ENCODE measurements at places on chromosomes 7 and 10.

DNA sequence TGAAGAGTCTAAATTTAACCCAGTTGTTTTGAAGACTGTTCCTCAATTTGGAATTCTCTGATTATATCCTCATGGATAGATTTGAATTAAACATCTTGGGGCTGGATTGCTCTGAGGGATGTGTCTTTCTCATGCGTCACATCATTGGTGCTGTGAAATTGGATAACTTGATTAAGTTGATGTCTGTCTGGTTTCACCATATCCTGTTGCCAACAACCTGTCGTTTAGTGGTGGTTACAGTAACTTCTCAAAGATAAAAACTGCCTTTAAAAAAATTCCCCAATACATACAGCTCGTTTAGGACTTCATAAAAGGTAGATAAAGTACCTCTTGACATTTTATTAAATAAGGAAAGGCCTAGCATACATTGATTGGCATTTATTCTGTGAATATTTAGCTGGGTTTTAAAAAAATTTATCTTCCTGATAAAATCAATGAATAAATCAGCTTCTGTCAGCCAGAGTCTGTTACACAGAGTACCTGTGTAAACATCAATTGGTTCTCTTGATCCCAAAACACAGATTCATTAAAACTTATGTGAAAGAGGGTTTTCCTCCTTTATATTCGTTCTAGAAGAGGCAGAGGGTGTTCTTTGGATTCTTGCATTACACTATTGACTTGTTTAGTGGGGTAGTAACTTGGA, 10.5 kb downstream of the CRCP start:
- no peak for DNase-seq

DNA sequence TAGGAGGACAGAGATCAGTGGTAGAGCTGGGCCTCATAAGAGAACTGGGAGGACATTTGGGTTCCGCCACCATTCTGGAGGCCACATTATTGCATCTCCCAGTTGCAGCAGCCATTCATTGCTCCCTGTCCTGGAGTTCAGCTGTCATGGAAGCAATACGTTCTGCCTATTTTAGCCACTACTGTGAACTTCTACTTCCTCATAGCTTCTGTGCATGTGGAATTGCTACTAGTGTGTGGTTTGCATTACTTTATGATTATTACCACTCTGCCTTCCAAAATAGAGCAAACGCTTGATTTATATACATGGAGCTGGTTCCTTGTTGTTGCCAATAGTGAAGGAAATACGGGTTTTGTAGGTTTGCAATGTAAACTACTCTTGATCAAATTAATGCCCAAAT, 47.2 kb upstream of the PLPP4 start:
- no peak for DNase-seq

- DNase-seq: no peak
These were observed 197.1 kb downstream of the SUGCT start for GRCh38 chr7:40331915-40332314.

DNA sequence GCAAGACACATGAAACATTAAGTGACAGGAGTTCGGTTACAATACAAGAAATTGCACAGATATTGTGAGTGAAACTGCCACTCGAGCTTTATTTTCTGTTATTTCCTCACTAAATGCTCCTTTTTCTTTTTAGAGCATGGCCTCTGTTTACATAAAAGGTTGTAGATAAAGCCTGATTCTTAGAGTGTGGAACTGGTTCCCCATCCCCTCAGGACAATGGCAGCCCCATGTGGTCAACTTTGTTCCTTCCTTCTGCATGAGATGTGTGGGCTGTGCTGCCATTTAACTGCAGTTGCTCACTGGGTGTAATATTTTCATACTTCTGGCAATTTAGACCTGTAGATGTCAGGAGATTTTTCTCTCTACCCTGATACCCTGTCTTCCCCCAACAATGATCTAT, 70.2 kb downstream of the LRGUK start:
- DNase-seq: no peak

DNA sequence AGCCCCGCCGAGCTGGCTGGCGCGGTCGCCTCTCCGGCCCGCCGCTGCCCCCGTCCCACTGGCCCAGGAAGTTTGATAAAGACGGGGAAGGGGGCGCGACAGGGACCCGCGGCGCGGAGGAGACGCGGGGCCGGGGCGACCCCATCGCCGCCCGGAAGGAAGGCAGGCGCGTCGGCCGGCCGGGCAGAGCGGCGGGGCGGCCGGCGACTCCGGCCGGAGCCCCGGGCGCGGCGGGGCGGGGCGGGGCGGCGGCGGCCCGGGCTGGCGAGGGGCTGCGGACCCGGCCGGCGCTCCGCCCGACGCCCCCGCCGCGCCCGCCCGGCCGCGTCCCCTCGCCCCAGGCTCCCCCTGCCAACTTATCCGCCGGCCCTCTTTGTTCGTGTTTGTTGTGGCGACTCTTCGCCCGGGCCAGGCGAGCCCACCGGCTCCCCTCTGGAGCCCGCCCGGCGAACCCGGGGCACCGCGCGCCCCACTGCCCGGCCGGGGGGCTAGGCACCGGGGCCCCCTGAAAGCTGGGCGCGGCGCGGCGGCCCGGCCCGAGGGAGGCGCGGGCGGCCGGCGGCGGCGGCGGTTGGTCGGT, 571 bp downstream of the KDM7A start:
- peak; percentile 40 for DNase-seq

DNA sequence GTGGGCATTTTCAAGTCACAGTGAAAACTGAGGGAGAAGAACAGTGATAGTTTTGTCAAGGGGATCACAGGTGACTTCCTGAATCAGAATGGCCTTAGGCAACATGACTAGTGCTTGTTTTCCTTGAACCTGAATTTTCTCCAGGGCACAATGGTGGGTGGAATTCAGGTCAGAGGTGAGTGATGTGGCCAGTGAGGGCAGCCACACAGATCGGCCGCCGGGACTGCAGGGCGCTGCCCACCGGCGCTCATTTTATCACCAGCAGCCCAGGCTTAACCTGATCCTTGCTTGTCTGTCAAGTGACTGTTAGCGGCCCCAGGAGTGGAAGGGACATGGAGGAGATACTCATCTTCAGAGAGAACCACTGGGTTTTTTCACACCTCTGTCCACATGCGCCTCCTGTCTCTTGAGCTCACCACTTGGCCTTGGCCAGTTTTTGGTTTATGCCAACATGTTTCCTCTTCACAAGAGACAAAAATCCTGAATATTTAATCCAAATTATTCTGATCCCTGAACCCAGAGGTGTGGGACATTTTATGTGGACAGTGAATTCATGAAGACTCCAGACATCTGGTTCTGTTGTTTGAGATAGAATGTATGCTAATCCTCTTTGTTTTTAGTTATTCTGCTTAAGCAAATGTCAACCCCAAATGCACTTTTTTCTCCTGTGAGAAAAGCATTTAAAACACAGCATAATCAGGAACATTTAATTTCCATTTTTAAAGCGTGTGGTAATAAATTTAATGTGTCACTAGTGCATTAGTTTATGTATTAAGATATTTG, 108.7 kb downstream of the DOCK1 start:
- no peak for DNase-seq

GRCh38 chr10:89553064-89553734, 17.8 kb upstream of the SLC16A12 start:
- DNase-seq: no peak

- no peak for DNase-seq
These were observed 205.9 kb upstream of the PHF14 start for GRCh38 chr7:10767771-10768170.

DNA sequence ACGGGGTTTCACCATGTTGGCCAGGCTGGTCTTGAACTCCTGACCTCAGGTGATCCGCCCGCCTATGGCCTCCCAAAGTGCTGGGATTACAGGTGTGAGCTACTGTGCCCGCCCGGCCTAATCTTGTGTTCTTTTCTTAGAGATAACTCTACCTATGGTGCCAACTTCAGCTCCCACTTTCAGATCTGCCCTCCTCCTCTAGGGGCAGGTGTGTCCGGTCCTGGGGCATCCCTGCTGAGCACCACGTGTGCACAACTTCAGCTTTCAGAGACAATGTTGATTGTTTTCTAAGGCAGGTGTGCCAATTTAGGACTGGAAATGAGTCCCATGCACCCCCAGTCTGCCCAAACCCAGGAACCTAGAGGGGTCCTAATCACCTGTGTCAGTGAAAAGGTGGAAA, 18.5 kb upstream of the FXYD4 start:
- no peak for DNase-seq

- DNase-seq: no peak
These were observed 24.5 kb downstream of the RAPGEF5 start for GRCh38 chr7:22332461-22332870.

DNA sequence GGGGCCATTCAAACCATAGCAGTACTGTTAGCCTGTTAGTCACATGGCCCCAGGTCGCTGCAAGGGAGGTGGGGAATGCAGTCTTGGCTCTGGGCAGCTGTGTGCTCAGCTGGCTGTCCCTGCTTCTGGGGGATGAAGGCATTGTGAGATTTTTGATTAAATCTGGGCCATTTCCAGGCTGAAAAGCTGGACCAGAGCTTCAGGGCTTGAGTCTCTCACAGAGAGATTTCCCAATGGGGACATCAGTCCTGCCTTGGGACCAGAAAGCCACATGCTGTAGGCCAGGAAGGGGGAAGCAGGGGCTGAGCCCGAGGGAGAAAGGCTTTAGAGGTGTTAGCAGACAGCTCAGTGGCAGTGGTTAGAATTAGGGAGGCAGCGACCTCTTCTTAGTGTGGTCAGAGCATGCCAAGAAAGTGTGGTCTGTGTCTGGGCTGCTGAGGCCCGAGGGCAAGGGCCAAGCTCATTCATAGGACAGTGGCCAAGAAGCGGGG, 33.6 kb downstream of the PALD1 start:
- no peak for DNase-seq

DNA sequence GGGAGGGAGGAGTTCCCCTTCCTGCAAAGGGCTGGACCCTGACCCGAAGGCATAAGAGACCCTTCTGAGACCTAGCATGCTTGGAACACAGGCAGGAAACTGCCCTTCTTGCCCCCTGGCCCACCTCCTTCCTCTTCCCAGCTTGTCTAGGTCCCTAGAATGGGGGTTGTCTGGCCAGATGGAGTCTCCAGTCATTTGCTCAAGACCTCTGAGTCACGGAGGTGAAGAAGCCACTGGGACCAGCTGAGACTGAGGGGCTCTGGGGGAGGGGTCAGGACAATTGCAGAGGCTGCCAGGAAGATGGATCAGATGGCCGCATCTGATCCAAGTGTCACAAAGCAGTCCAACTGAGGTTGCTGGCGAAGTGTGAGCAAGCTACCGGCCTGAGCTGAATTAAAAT, 46.2 kb downstream of the COL13A1 start:
- DNase-seq: peak; percentile 41

- no peak for DNase-seq
These were observed 31.6 kb upstream of the CCDC71L start for GRCh38 chr7:106692450-106693051.

Data from glutamatergic neuron (in vitro differentiated cells).